ENCODE measurements at places on chromosomes 16 and 17.

- no peak for DNase-seq
Measured at GRCh38 chr17:21817791-21818364, 125.6 kb downstream of the KCNJ18 start.

- DNase-seq, result no peak
Measured at GRCh38 chr17:56350592-56350991, 197.3 kb downstream of the ANKFN1 start.

DNA sequence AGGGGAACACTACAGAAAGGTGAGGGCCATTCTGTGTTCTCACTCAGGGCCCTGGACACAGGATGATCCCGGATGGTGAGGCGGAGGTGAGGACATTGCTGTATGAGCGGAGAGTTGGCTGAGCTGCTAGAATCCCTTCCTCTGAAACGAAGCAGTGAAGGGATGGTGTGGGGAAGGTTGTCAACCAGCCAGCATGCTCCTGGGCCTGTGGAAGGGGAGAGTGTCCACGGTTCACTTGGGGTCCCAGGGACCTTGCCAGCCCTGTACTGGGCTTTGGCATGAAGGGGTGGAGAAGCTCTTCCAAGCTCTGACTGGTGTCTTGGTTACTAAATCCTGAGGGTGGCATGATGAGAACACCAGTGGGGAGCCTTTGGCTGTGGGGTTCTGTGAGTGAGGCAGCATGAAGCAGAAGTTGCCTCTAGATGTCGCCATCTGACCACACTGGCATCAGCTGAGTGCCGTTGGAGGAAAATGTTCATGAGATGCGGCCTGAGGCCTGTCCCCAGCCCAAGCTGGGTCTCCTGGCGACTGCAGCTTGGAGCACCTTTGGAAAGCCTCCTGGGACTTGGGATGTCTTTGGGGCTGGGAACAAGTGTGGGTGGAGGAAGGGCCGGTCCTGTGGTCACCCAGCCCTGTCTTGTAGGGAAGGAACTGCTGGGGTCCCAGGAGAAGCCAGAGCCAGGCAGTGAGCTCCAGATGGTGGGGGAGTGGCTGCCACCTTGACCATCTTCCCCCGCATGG lies 14.8 kb downstream of the PDP2 start:
- DNase-seq, result peak; percentile 55

DNA sequence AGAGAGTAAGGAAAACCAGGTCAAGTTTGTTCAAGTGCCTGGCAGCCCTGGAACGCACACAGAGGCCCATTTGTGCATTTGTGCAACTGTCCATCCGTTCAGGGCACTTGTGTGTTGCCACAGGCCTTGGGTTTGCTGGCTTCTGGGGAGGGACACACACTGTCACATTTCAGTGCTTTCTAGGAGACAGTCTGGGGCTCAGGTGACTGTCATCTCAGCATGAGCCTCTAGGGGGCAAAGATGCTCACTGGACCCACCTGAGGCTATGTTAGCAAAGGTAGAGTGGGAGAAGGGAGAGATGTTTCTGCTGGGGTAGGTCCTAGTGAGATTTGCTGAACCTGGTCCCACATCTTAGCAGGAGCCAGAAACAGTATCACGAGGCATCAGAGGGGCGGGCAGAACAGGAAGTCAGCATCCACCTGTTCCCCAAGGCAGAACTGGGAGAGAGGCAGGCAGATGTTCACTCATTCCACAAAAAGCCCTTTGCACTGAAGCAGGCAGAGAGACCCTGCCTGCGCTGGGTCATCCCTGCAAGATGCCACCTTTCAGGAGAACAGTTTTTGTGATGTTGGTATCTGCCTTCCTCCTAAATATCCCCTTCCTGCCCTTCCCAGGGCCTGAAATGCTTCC lies 48.5 kb downstream of the RAI1 start:
- DNase-seq, result no peak

- no peak for DNase-seq
Measured at GRCh38 chr17:9956474-9957131, 51.5 kb upstream of the RCVRN start.

GRCh38 chr16:61544165-61544564 lies 492.1 kb downstream of the CDH8 start:
- no peak for DNase-seq

- no peak for DNase-seq
Measured at GRCh38 chr16:83136419-83136818, 509.6 kb downstream of the CDH13 start.

- no peak for DNase-seq
Measured at GRCh38 chr17:14792746-14793145, 472.4 kb downstream of the PMP22 start.

GRCh38 chr16:8936421-8936820 lies 27.3 kb downstream of the USP7 start:
- no peak for DNase-seq

- DNase-seq, result no peak
Measured at GRCh38 chr17:47707056-47707804, 13.3 kb downstream of the TBKBP1 start.

DNA sequence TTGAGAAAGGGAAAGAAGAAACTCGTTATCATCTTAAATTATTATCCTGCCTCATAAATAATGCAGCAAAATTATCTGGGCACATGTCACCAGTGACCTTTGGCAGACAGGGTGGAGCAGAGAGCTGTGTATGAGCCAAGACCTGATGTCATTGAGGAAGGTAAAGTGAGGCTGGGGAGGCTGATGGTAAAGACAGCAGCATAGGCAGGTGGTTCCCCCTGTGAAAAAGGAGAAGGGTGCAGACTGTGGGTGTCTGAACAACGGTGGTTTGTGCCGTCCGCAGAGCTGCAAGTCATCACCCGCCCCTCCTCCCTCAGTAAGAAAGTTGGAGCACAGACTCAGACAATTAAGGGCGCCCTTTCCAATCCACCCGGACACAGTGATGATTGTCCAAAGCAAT lies 30.8 kb upstream of the METTL16 start:
- DNase-seq, result no peak

DNA sequence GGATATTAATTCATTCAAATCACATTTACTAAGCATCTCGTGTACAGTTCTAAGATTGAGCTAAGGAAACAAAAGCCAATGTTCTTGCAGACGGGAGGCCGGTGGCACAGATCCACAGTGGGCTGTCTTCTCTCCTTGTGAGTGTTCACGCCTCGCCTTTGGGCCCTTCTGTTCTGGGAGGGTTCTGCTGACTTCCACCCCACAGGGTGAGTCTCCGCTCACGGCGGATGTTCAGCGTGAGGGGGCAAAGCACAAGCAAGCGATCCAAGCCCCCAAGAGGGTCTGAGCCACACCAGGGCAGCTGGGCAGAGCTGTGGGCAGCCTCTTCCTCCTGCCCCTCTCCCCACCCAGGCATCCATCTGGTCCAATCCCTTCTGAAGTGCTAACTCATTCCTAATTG lies 84.3 kb upstream of the DOC2B start:
- no peak for DNase-seq

DNA sequence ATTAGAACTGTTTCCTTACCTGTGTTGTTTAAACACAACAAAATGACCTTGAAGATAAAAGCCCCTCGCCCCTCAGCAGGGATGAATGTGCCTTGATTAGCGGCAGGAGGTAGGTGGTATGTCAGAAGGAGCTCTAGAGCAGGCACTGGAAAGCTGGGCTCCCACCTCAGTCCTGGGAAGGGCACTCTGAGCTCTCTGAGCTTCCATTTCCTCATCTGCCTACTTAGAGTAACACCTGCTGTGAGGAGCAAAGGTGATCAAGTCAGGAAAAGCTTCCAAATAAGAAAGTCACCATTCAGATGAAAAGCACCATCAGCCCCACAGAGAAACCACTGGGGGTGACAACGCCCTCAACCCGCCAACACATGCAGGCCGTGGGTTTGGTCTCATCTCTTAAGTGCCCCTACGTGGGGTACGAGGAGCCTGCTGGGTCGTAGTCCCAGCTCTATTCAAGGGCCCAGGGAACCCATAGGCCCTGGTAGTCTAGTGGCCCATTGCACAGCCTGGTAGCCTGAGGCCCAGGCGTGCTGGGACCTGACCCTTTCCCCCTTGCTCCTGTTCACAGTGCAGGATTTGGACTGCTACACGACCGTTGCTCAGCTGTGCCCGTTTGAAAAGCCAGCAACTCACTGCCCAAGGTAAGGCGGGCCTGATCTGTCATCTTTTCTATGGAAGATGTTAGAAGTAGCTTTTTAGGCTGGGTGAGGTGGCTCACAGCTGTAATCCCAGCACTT lies 57.3 kb downstream of the CRISPLD2 start:
- DNase-seq, result no peak

DNA sequence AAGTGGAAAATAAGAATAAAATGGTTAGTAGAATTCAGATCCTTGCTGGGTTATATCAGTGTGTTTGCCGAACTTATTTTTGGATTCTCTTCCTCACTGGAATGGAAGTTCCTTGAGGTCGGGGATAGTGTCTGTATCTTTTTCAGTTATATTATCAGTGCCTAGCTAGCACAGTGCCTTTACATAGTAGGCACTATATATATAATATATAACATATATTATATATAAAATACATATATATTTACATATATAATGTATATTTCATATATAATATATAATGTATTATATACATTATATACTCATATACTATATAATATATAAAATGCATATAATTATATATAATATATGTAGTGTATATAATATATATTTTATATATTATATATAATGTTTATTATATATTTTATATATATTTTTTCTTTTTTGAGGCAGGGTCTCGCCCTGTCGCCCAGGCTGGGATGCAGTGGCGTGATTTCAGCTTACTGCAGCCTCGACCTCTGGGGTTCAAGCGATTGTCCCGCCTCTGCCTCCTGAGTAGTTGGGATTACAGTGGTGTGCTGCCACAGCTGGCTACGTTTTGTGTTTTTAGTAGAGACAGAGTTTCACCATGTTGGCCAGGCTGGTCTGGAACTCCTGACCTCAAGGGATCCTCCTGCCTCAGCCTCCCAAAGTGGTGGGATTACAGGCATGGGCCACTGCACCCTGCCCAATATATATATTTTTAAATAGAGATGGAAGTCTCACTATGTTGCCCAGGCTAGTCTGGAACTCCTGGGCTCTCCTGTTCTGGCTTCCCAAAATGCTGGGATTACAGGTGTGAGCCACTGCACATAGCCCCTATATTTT lies 3.2 kb downstream of the NFATC3 start:
- no peak for DNase-seq

DNA sequence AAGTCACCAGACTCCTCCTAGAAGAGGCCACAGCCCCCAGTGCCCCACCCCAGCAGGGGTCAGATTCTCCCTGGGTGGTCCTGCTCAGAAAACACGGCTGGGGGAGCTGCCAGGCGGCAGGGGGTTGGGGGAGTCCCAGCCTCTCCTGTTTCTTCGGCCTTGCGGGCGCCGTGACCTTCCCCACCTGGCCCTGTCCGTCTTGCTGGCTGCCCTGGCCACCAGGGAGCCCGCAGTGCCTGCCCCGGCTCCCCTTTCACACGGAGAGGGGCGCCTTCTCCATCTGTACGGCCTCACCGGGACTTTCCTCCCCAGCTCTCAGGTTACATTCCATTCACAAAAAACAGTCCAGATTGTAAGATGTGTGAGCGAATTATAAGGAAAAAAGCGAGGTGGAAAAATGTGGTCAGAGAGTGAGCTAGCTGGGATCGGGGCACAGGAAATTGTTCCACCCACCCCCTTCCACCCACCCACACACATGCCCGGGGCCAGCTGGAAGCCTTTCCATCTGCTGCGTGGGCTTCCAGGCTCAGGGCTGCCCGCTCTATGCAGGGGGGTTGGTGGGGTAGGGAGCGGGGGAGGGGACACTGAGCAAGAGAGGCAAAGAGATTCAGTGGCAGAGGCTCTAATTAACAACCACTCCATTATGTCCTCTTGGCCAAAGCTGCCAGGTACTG lies 14.6 kb upstream of the CIBAR2 start:
- peak; percentile 39 for DNase-seq

DNA sequence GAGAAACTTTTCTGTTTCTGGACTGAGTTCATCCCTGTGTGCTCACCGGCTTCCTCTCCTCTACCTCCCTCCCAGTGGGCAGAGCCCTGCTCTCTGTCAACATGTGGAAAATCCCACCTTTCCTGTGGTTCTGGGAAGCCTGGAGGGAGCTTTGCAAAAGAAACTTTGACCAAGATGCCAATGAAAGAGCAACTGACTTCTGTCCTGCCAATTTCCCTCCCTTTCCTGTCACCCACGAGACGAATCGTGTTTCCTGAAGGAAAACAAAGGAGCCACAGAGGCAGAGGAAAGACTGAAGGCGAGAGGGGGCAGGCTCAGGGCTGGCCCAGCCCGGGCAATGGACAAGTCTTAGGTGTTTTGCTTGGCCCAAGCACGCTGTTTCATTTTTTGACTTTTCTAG lies 82.8 kb downstream of the PLCG2 start:
- DNase-seq, result no peak

DNA sequence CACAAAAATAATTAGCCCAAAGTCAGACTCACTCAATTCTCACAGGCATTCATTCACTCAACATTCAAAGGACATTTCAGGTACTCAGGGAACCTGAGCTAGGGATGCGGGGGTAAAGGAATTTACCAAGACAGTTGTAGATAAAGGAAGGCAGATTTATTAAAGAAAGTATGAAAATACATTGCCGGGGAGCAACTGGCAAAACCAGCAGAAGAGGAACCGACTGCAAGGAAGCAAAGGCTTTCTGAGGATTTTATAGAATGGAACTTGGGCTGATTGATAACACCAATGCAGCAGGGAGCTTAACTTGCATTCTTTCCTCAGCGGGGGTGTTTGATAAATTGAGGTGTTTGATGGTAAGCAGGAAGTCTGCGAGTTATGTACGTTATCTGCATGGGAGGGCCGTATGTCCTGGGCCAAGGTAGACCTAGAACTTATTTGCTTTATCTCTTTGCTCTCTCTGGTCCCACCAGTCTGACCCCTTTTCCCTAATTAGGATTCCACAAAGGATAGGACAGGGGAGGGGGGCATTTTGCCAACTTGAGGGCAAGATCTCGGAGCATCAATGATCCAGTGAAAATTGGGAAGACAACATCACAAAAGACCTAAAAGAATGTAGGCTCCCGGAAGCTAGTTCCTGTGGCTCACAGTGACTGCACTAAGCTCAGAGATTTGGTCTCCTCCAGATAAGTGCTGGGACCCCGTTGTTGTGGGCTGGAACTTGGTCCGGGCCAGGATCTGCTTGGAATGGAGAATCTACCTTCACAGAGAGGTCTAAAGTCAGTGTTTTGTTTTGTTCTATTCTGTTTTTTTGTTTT lies 5.8 kb upstream of the MT3 start:
- no peak for DNase-seq

- DNase-seq, result no peak
Measured at GRCh38 chr16:11403534-11403795, 58.2 kb downstream of the RMI2 start.

DNA sequence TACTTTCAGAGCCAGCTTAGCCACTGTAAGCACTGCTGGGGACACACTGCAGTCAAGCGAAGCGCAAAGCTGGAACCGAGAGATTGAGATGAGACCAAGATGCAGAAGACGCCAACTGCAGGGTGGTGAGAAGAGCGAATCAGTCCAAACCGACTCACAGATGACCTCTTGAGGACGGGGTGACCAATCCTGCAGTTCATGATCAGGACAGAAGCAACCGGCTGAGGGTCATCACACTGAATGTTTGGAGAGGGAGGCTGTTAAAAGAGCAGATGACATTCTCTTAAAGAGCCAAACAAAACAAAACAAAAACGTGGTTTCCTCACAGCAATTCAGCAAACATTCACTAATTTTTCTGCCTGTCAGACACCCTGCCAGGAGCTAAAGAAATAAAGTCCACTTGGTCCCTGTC lies 8.5 kb downstream of the HASPIN start:
- DNase-seq, result no peak

Data from occipital lobe (tissue), 3 donors.